ENCODE measurements at places on chromosomes 11 and 22.
A peak's percentile ranks its signal among the peaks of the same experiment; 100 is the strongest.

GRCh38 chr11:122848186-122848585, 9.9 kb downstream of the CRTAM start:
- H3K4me3 ChIP-seq: no peak overlapping the region
- peaks cover 46% of the 10 kb centered on the region for H3K4me1 ChIP-seq
- H3K27me3 ChIP-seq: no peaks in the 10 kb centered on the region

GRCh38 chr11:73597956-73598718, at the start of gene FAM168A:
Gene FAM168A (minus strand): TSS chr11:73598112. CDS start chr11:73468474, 129,638 bp downstream.
- peaks cover 21% of the 10 kb centered on the region for H3K27me3 ChIP-seq
- peak within 1 kb of the TSS; percentile 91 for H3K4me3 ChIP-seq
- H3K27ac ChIP-seq: peak within 1 kb of the TSS; percentile 96
- peaks cover 15% of the 10 kb centered on the region for H3K36me3 ChIP-seq

GRCh38 chr11:44585421-44585820, 20.0 kb downstream of the CD82 start:
- peaks cover 12% of the 10 kb centered on the region for H3K4me1 ChIP-seq
- H3K36me3 ChIP-seq: peaks cover 47% of the 10 kb centered on the region
- no peak for DNase-seq
- no peak overlapping the region for H3K4me3 ChIP-seq

DNA sequence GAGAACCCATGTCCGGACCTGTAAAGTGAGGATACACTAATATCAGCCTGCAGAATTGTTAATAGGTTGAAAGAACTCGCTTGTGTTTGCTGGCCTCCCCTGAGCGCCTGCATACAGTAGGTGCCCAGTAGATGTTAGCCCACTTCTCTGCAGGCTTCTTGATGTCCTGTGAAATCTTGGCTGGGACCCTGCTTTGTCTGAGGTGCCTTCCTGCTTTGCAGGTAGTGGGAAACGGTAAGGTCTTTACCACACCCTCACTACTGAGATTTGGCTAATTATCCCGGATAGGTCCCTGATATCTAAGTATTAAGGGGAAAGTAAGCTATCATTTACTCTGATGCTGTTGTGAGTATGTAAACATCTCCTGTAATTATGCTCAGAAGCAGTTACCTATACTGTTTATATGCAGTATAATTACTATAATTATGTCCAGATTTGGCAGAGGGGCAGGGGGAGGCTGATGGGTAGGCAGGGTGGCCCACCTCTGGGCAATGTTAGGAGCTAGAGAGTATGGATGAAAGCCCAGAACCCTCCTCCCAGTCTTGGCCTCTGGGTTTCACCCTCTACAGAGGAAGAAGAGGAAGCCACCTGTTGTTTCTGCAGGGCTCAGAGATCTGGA, 1.2 kb upstream of the ARRB1 start:
- no peak for DNase-seq
- peaks cover 23% of the 10 kb centered on the region for H3K27me3 ChIP-seq
- H3K4me1 ChIP-seq: peaks cover 45% of the 10 kb centered on the region
- H3K4me3 ChIP-seq: peak overlapping the region; percentile 88
- no peaks in the 10 kb centered on the region for H3K36me3 ChIP-seq

GRCh38 chr11:70174547-70175235, 28.4 kb upstream of the FADD start:
- H3K4me3 ChIP-seq: no peak overlapping the region
- DNase-seq: no peak
- H3K4me1 ChIP-seq: no peaks in the 10 kb centered on the region
- H3K27me3 ChIP-seq: no peaks in the 10 kb centered on the region
- H3K27ac ChIP-seq: no peak overlapping the region

GRCh38 chr11:134406264-134407185, 5.5 kb downstream of the B3GAT1 start:
- peaks cover 74% of the 10 kb centered on the region for H3K27me3 ChIP-seq
- H3K27ac ChIP-seq: no peak overlapping the region
- DNase-seq: no peak
- no peaks in the 10 kb centered on the region for H3K36me3 ChIP-seq

GRCh38 chr11:44709281-44709562, 17.5 kb upstream of the TSPAN18 start:
- H3K36me3 ChIP-seq: peaks cover 5% of the 10 kb centered on the region
- H3K4me3 ChIP-seq: no peak overlapping the region
- peaks cover 44% of the 10 kb centered on the region for H3K27me3 ChIP-seq

DNA sequence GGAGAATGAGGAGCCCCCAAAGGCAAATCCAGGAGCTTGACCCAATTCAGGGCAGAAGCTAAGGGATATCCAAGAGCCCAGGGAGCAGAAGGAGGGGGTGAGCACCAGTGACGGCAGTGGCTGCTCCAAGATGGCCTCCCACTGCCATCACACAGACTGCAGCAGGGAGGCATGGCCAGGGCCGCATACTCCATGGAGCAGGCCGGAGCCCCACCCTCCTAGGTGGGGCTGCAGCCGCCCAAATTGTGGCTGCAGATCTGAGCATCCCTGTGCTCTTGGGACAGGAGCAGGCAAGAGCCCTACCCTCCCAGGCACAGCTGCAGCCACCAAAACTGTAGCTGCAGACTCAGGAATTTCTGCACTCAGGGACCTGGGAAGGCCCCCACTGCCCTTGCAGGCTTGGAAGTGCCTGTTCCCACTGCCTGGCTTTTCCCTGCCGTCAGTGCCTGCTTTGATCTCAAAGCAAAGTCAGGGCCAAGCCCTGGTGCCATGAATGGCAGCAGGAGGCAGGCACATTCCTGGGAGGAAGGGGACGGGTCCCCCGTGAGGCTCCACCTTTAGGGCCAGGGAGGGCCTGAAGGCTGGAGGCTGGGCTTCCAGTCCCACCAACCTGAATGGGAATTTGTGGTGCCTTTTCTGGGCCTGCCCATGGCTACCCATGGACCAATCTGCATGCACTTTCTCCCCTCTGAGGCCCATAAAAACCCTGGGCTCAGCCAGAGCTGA, 10.3 kb upstream of the WNT7B start:
- H3K36me3 ChIP-seq: no peaks in the 10 kb centered on the region
- no peak for DNase-seq
- peaks cover 15% of the 10 kb centered on the region for H3K27me3 ChIP-seq
- H3K4me1 ChIP-seq: no peaks in the 10 kb centered on the region
- H3K27ac ChIP-seq: no peak overlapping the region
- no peak overlapping the region for H3K4me3 ChIP-seq

DNA sequence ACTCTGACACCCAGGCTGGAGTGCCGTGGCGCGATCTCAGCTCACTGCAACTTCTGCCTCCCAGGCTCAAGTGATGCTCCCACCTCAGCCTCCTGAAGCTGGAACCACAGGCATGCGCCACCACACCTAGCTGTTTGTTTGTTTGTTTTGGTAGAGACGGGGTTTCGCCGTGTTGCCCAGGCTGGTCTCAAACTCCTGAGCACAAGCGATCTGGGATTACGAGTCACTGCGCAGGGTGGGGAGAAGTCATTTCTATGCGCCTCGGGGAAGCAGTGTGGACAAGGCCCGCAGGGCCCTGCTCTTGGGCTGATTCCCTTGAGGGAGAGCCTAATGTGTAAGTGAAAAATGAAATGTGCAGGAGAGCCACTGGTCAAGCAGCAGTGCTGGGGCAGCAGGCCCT, 19.6 kb upstream of the SEPTIN5 start:
- peaks cover 22% of the 10 kb centered on the region for H3K27me3 ChIP-seq
- H3K27ac ChIP-seq: no peak overlapping the region
- H3K4me1 ChIP-seq: no peaks in the 10 kb centered on the region
- H3K36me3 ChIP-seq: no peaks in the 10 kb centered on the region
- H3K4me3 ChIP-seq: no peak overlapping the region

GRCh38 chr11:132220474-132220873, 850.1 kb downstream of the NTM start:
- no peaks in the 10 kb centered on the region for H3K4me1 ChIP-seq
- DNase-seq: no peak
- no peak overlapping the region for H3K27ac ChIP-seq
- no peak overlapping the region for H3K4me3 ChIP-seq
- H3K36me3 ChIP-seq: no peaks in the 10 kb centered on the region
- no peaks in the 10 kb centered on the region for H3K27me3 ChIP-seq

GRCh38 chr11:22130462-22131053, 62.3 kb upstream of the ANO5 start:
- DNase-seq: no peak
- no peaks in the 10 kb centered on the region for H3K27me3 ChIP-seq
- H3K36me3 ChIP-seq: no peaks in the 10 kb centered on the region
- no peaks in the 10 kb centered on the region for H3K4me1 ChIP-seq
- no peak overlapping the region for H3K4me3 ChIP-seq
- no peak overlapping the region for H3K27ac ChIP-seq

GRCh38 chr11:8021920-8022319, 34.8 kb downstream of the EIF3F start:
- no peak overlapping the region for H3K4me3 ChIP-seq
- H3K27me3 ChIP-seq: peaks cover 39% of the 10 kb centered on the region
- no peak overlapping the region for H3K27ac ChIP-seq
- peaks cover 2% of the 10 kb centered on the region for H3K36me3 ChIP-seq
- DNase-seq: no peak

DNA sequence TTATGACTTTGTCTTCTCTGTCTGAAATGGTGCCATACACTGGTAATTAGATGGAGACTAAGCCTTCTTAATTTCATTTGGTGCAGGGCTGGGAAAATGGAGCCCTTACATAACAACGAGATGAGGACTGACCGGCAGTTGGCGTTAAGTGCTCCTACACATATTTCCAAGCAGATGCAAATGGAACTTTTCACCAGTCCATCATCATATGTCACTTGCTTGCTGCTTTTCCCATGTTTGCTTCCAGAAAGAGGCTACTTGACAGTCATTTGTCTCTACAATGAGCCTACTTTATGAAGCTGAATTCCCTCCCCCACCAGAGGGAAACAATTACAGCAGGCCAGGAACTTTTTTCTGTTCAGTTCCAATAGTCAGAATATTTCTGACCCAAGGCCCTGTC, 32.6 kb downstream of the SVIP start:
- no peak for DNase-seq
- no peaks in the 10 kb centered on the region for H3K36me3 ChIP-seq
- no peak overlapping the region for H3K27ac ChIP-seq
- H3K4me1 ChIP-seq: no peaks in the 10 kb centered on the region

DNA sequence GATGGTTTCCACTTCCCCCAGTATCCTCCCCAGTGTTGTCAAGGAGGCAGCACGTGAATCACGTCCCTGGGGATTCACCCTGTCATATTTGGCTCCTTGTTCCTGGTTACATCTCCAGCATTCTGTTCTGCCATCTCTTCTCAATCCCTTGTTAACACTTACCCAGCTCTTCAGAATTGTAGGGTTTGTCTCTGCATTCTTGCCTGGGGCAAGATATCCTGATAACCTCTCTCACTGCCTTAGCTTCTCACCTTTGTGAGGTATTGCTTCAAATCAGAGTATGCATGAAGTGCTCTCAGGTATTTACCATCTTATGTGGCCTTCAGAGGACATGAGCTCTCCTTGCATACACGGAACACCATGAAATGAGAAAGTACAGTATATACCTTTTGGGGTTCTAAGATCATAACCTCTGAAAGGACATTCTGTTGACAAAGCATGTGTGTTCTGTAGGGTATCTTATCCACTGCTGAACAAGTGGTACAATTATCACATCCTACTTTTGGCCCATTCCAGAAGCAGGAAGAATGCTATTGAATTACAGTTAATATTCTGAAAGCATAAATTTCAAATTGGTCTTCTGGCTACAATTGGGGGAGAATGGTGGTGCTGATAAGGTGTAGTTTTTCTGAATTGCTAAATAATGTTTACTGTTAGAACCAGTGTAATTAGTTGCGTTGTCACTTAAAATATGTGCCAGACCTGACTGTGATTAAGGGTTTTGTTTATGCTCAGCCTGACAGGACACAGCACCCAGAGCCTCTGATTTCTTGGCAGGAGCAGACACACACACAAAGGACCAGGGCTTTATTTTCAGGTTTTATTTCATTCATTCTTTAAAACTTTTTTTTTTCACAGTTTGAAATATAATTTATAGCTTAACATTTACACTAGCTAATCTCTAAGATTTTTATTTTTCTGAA, 32.7 kb downstream of the VSTM5 start:
- no peak for DNase-seq
- H3K36me3 ChIP-seq: peaks cover 22% of the 10 kb centered on the region
- H3K27me3 ChIP-seq: no peaks in the 10 kb centered on the region
- H3K4me3 ChIP-seq: no peak overlapping the region
- H3K27ac ChIP-seq: no peak overlapping the region

DNA sequence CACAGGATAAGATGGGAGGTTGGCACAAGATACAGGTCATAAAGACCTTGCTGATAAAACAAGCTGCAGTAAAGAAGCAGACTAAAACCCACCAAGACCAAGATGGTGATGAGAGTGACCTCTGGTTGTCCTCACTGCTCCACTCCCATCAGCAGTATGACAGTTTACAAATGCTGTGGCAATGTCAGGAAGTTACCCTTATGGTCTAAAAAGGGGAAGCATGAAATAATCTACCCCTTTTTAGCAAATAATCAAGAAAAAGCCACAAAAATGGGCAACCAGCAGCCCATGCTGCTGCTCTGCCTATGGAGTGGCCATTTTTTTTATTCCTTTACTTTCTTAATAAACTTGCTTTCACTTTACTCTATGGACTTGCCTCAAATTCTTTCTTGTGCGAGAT, 8.7 kb upstream of the PIWIL4 start:
- H3K36me3 ChIP-seq: no peaks in the 10 kb centered on the region
- H3K27me3 ChIP-seq: no peaks in the 10 kb centered on the region
- no peak overlapping the region for H3K4me3 ChIP-seq
- no peak overlapping the region for H3K27ac ChIP-seq
- no peak for DNase-seq

- no peak overlapping the region for H3K4me3 ChIP-seq
- peaks cover 18% of the 10 kb centered on the region for H3K36me3 ChIP-seq
- H3K27ac ChIP-seq: no peak overlapping the region
- H3K27me3 ChIP-seq: peaks cover 11% of the 10 kb centered on the region
Observed at GRCh38 chr22:31398231-31398630, 1.2 kb upstream of the DRG1 start.

All from activated naive CD4-positive, alpha-beta T cell treated with anti-CD3 and anti-CD28 coated beads, Interleukin-2, amount 10 ng/mL, durations not matched to agents 7 days and 5 days (primary cell).